Fibroblast of skin of abdomen (primary cell): ENCODE measurements at places on chromosomes 1 and 21.

GRCh38 chr1:163379801-163380200 is 58.0 kb downstream of the NUF2 start:
- no peak for DNase-seq

DNA sequence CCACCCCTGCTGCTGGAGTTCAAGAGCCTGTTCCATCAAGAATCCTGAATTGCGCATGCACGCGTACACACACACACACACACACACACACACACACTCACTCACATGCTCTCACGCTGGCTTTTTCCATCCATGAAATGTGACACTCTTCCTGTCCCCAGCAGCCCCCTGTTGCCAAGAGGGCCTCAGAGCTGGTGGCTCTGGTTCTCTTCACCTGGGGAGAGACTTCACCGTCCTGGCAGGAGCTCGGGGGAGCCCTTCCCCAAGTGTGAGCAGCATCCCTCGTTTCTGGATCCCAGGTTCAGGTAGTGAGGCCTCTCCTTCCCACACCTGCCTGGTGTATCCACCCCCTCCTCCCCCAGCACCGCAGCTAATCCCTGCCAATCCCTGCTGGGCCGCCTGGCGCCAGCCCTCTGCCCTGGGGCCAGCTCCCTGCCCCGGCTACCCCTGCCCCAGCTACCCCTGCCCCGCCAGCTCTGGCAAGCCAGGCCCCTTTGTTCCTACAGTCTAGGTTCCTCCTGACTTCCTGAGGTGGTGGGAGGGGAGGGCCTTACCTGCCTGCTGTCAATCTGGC is 9.9 kb downstream of the PLOD1 start:
- DNase-seq: no peak

GRCh38 chr1:202155478-202156021 is 4.9 kb downstream of the PTPN7 start:
- no peak for DNase-seq

DNA sequence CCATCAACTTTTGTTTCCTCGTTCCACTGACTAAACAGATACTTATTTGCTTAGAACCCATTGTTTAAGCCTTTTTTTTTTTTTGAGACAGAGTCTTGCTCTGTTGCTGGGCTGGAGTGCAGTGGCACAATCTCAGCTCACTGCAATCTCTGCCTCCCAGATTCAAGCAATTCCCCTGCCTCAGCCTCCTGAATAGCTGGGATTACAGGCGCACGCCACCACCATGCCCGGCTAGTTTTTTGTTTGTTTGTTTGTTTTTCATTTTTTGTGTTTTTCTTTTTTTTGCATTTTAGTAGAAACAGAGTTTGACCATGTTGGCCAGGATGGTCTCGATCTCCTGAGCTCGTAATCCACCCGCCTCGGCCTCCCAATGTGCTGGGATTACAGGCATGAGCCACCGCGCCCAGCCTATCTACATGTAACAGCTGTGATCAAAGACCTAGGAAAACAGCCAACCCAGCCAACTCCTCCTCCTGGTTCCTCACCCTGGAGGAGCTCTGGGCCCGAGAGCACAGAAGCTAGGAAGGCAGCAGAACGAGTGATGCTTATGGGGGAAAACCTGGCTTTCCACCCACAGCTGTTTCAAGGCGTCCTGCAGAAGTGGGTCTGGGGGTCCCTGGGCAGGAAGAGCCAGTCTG is 32.9 kb downstream of the KCNN3 start:
- DNase-seq: no peak

DNA sequence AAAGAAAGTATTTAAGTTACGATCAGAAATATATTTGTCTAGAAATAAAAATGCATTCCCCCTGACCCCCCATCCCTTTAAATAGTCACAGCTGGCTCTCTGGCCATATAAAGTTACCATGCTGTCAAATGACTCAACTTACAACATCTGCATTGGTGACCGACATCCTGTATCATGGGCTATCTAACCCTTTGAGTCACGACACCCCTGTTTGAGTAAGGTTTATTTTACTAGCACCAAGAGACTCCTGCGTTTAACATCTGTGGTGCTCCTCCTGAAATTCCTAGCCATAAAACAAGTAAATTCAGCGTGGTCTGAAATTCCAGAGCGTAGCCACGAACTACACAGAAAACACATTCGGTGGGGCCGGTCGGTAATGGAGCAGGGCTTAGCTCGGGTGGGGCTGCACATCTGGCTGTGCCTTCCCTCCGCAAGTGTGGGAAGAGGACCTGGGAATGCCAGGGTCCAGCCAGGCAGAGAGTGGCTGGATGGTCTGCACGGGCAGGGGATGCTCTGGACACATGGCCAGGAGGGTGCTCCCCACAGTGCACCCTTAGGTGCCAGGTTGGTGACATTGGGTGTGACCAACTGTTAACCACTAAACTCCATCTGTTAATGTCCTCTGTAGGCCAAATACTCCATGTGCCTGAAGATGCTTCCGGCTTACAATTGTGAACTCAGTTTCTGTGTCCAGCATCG is 53.0 kb upstream of the CLDN14 start:
- DNase-seq: peak; percentile 45

GRCh38 chr1:113142791-113143190 is 69.8 kb downstream of the LRIG2 start:
- DNase-seq: peak; percentile 71

GRCh38 chr1:54582566-54583306 is 34.7 kb downstream of the ACOT11 start:
- DNase-seq: no peak

- no peak for DNase-seq
Observed at GRCh38 chr1:3055051-3055450, 14.0 kb upstream of the PRDM16 start.

GRCh38 chr1:154263465-154264332 is 8.7 kb upstream of the HAX1 start:
- no peak for DNase-seq

- no peak for DNase-seq
Observed at GRCh38 chr1:179590671-179591070, 961 bp upstream of the TDRD5 start.

- DNase-seq: no peak
Observed at GRCh38 chr1:225899044-225899925, 10.3 kb upstream of the LEFTY1 start.

DNA sequence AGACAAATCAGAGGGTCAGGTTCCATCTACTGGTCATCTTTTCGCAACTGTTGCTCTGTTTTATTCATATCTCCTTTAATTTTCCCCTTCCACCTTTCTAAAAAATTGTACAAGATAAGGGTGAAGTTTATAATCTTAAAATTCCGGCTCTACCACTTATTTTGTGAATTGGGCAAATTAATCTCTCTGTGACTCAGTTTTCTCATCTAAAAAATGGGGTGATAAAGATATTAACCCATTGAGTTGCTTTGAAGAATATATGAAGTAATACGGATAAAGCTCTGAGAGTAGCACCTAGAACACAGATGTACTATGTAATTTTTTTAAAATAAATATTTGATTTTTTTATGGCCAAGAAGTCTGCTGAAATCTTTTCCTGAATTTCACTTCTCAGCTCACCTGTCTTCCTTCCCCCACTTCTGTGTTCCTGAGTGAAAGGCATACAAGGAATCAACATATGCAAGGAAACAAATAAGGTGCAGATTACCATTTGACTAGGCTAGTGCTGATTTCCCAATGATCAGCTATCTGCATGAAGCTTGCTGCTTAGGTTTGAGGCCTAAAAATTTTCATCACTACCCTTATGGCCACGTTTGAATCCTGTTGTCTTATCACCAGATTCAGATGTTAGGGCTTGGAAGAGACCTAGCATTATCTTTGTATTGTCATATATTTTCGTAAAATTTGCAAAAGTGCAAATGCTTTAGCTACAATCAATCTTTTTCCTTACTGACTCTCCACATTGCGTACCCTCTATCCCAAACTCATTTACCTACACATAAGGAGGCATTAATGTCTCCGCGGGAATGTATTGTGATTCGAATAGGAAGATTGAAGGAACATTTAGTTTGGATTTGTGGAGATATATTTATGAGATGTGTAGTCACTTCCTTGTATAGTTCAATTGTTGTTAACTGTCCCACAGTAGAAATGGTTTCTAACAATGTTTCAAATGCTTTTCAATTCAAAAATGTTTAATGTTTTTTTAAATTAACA is 718.3 kb upstream of the PTBP2 start:
- DNase-seq: no peak

- DNase-seq: no peak
Observed at GRCh38 chr1:208445758-208446203, 201.6 kb upstream of the PLXNA2 start.

DNA sequence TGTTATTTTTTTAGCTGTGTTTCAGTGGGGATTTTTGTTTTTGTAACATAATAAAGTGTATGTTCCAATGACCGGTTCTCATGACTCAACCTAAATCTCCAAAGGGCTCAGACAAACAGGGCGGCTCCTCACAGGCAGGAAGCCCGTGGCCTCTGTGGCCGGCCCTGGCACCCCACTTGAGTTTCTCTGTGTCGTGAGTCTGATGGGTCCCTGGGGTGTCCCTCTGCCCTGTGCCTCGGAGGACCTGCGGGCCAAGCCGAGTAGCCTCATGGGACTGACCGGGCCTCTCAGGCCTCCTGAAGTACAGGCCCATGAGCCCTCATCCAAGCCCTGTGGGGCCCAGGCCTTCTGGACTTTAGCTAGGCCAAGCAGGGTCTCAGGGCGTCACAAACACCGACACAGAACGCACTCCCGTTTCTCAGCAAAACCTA is 16.1 kb upstream of the CCDC27 start:
- DNase-seq: no peak

DNA sequence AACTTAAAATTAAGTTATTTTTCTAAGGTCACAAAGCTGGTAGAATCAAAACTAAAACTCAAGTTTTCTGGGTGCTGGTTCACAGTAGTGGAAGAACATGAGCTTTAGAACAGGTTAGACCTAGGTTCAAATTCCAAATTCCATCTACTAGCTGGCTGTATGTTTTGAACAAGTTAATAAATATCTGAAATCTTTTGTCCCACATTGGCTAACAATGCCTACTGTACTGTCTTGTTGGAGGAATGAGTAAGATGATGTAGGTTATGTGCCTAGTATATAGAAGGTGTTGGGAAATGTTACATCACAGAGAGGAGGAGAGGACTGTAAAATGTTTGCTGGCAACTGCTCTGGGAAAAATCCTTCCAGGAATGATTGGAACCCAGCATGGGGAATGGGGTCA is 14.0 kb upstream of the CD247 start:
- DNase-seq: no peak

- DNase-seq: no peak
Observed at GRCh38 chr1:7628273-7628672, 142.8 kb upstream of the VAMP3 start.

GRCh38 chr1:162029157-162029556 is 5.5 kb upstream of the OLFML2B start:
- DNase-seq: no peak

- DNase-seq: no peak
Observed at GRCh38 chr1:72483846-72484357, 201.6 kb upstream of the NEGR1 start.

DNA sequence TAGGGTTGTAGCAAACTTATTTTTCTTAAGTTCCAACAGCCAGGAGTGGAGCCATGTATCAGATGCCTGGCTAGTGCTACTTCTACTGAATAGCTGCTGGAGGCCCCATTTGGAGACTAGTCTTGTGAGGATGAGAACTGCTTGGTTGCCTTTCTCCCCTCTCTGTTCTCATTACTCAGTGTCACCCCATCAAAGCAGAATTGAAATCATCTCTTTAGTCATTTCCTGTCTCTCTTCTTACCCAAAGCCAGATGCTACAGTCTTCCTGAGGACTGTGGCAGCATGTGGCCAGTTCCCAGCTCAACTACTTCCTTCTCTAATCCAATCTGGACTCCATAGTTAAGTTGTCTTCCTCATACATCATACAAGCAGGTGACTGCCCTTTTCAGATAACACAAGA is 197.5 kb downstream of the BRINP2 start:
- DNase-seq: peak; percentile 67

- DNase-seq: no peak
Observed at GRCh38 chr1:220382994-220383393, 110.7 kb upstream of the RAB3GAP2 start.

- no peak for DNase-seq
Observed at GRCh38 chr1:1161683-1162079, 12.0 kb upstream of the TTLL10 start.

- DNase-seq: no peak
Observed at GRCh38 chr1:211811126-211811525, 19.4 kb downstream of the LPGAT1 start.

GRCh38 chr1:39787468-39787867 is 1.2 kb downstream of the BMP8B start:
- no peak for DNase-seq

DNA sequence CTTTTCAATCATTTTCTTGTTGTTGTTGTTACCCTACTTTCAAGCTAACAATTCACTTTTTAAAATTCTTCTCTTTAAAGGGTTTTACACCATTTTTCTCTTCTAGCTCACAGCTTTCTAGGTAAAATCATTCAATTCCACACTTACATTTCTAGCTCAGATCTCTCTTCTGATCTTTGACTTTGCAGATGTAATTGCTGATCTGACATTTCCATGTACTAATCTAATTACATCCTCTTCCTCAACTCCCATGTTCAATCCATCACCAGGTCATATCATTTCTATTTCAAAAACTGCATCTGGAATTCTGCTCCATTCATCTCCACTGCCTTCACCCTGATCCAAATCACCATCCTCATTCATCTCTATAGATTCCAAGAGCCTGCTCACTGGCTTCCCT is 3.0 kb downstream of the BCL10 start:
- no peak for DNase-seq
